Renal cortex interstitium (tissue), 15 donors: ENCODE measurements at places on chromosomes 2 and 18. TPM values are rescaled to one million over a fixed set of nuclear protein-coding genes. Genes with fewer than 3 reads are reported as not detected.

DNA sequence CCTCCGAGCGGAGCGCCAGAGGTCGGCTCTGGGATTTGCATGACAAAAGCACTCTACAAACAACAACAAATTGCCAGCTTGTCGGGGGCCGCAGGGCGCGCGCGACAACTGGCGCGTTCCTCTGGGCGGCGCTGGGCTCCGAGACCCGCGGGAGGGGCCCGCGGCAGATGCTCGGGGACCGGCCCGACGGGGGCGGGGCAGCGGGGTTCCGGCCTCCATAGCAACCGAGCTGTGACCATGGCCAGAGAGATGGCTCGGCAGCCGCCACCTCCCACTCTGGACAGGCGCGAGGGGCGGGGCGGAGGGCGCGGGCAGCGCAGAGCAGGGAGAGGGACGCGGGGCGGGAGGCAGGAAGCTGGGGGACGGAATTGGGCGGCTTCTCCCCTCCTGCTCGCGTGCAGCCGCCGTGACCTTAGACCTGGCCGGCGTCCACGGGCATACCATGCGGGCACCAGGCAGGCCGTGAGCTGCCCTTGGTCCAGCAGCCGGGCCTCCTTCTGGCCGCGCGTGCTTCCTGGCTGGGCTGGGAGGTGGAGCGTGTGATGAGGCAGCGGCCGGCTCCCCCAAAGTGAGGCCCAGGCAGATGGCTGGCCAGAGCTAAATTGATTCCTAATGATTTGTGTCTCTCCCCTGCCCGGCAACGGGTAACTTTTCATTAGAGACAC is 171.5 kb downstream of the CELF4 start:
- peak; percentile 67 for DNase-seq

DNA sequence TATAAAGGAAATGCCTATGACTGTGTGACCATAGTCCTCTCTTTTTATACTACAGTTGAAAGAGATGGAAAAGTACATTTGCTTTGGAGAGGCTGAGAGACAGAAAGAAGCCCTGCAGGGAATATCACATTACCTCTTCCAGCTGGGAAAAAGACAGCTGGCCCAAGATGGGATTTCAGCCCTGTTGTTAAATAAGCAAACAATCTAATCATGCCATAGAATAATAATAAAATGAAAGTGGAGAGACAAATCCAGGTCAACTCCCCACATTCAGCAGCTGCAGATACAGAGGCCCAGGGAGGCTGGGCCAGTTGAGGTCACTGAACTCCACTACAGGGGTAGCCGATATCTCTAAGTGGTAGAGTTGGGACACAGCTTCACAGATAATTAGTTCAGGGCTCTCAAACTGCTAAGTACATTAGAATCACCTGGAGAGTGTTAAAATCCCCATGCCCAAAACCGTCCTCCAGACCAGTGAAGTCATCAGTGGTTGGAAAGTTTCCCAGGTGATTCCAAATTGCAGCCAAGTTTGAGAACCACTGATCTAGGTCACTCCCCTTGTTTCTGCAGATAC is 81.9 kb downstream of the MOGAT1 start:
- no peak for DNase-seq

- no peak for DNase-seq
Measured at GRCh38 chr2:48691935-48692691, 63.4 kb downstream of the LHCGR start.

DNA sequence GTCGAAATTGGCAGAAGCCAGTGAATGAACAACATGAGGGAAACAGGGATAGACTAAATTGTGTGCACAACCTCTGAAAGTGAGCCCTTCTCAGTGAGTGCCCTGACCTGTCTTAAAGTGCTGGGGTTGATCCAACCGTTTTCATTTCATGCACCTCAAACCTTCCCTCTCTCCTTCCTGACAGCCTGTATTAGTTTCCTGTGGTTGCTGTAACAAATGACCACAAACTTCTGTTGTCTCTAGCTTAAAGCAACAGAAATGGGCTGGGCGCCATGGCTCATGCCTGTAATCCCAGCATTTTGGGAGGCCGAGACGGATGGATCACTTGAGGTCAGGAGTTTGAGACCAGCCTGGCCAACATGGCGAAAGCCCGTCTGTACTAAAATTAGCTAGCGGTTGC is 48.8 kb upstream of the PPP1CB start:
- no peak for DNase-seq

- no peak for DNase-seq
Measured at GRCh38 chr18:67041334-67041733, 437.4 kb upstream of the CDH19 start.

- no peak for DNase-seq
Measured at GRCh38 chr2:86260978-86261377, 61.7 kb downstream of the MRPL35 start.

- DNase-seq = no peak
Measured at GRCh38 chr2:102771114-102771513, 9.3 kb downstream of the TMEM182 start.

DNA sequence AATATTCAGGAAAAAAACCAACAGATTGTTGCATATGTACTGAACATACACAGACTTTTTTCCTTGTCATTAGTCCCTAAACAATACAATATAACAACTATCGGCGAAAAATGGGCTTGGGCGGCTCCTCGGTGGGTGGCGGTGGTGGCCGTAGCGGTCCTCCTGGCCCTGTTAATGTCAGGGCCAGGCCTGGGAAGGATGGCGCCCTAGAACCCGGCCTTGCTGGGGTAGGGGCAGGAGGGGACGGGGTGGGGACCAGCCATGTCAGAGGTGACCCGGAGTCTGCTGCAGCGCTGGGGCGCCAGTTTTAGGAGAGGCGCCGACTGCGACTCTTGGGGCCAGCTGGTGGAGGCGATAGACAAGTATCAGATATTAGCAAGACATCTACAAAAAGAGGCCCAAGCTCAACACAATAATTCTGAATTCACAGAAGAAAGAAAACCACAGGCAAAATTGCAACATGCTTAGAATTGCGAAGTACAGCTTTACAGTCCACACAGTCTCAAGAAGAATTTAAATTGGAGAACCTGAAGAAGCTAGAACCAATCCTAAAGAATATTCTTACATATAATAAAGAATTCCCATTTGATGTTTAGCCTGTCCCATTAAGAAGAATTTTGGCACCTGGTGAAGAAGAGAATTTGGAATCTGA is 36.5 kb downstream of the ROCK2 start:
- DNase-seq = no peak

DNA sequence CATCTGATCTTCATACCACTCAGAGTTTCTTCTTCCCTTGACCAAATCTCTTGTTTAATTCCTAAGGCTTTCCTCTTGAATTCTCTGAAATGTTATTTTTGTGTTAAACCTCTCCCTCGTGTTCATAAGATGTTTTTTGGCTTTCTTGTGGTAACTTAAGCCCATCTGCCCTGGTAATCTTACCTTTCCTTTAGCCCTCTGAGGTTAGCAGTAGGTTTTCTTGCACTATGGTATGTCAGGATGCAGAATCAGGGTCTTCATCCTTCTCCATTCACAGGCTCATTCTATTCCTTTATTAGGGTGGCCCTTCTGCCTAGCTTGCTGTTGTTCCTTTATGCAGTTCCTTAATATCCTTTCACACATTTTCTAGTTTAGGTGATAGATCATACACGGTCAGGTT is 24.1 kb downstream of the GIGYF2 start:
- DNase-seq = no peak

DNA sequence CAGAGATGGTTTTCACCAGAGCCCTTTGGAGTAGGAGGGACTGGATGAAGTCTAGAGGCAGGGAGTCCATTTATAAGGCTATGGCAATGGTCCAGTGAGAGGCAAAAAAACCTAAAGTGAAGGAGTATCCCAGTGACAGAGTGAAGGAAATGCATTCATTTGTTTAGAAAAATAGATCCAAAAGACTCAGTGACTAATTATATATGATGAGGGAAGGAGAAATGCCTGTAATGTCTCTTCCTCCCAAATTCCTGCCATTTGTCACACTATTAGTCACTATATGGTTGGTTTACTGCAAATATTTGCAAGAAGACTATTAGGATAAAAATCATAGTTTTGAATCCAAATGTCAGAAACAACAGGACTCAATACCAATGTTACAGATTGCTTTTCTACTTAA is 104.2 kb downstream of the ZNF521 start:
- DNase-seq = no peak

- no peak for DNase-seq
Measured at GRCh38 chr2:168552450-168552856, 96.4 kb downstream of the CERS6 start.

- DNase-seq = no peak
Measured at GRCh38 chr2:177708660-177709444, 316.3 kb downstream of the AGPS start.

DNA sequence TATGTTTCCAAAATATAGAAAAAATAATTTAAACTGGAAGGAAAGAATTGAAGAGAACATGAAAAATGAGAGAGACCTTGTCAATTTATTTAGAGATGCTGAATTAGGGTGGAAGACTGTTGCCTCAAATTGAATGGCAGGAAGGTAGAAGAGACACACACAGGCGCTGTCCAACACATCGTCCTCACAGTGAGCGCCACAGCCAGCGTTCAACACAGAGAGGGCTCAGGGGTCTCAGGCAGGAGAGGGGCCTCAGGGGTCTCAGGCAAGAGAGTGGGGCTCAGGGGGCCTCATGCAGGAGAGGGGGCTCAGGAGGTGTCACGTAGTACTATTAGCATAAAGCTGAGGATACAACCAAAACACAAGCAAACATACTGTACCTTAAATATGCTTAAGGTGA is 65.7 kb downstream of the TMEM18 start:
- DNase-seq = no peak

GRCh38 chr2:24919037-24919505 is 966 bp downstream of the ADCY3 start:
- no peak for DNase-seq

DNA sequence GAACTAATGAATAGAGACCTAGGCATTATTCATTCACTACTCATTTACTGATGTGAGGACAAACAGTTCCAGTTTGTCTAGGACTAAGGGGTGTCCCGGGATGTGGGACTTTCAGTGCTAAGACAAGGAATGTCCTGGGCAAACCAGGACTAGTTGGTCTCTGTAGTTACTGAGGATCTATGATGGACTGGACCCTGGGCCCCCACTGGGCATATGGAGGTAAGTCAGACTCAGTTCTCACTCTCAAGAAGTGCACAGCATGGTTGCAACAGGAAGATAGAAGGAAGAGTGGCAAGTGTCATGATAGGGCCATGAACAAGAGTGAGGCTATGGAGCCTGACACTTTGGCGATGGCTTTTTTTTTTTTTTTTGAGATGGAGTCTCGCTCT is 128.2 kb downstream of the MYCN start:
- no peak for DNase-seq

DNA sequence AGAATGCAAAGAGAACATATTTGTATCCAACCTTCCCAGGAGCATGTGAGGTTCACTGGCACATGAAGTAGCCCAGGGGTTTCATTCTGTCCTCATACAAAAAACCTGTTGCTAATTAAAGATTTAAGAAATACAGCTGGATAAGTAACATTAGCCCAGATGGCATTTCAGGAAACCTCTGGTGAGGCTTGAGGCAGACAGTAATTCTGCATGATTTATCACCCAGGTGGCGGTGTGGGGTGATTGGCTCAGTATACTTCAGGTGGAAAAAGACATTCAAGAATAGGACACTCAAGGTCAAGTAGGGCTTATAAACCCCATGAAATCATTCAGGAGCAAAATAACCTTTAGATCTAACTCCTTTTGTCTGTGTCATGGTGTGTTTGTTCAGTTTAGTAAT is 237.4 kb downstream of the RNF144A start:
- DNase-seq = peak; percentile 7

DNA sequence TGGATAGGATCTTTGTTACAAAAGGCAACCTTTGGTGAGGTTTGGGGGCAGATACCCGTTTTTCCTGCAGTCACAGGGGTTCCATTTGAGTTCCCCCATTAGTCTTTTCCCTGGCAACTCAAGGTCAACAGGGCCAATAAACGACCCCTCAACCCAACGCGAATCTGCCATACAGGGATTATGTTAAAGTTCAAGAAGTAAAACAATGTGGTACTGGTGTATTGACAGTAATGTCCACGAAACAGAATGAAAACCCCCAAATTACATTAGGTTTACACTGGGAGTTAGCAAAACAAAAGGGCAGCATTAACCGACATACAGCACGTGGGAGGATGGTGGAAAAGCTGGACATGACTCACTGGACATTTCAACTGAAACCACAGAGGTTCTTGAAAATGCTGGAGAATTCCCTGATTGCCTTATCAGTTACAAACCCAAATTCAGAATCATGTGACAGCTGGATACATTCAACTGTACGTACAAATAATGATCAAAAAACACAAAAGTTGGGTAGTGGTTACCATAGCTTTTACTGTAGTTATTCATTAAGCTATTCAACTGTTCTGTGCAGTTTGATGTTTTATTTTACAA is 4.9 kb upstream of the IMP4 start:
- DNase-seq = no peak

GRCh38 chr2:15547115-15547876 is 13.8 kb downstream of the NBAS start:
- no peak for DNase-seq

DNA sequence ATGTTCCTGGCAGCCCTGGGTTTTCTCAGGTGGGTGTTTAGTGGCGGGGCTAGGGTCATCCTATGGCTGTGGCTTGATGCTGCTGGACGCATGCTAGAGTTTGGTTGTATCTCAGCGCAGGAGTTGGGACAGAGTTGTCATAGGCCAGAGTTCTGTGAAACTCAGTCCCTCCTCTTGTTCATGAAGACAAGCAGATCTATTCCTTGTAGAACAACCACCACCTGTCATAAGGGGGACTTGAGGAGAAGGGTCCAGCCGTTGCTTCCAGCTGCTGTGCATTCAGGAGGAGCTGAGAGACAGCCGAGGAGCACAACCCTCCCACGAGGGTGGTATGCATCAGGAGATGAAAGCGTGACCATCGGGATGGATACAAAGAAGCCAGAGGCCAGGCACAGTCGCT is 26.4 kb downstream of the DCDC2C start:
- DNase-seq = no peak

DNA sequence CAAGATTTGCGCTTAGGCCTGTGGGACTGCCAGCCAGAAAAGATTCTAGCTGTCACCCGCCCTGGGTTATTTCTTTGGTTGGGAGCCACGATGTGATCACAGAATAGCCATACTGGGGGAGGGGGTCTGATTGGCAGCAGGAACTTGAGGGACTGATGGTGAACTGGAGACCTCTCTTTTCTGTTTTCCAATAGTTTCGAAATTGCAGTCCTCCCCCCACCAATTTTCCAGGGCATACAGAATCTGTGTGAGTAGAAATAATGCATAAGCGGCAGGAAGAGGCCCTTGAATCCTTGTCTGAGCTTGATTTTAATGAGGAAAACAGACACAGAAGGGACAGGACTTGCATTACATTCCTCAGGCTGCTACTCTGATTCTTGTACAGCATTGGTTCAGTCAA is 2.2 kb upstream of the POLR2D start:
- DNase-seq = no peak

Gene HAUS1
- 53.7 TPM for polyA plus RNA-seq

Gene ERMN
- polyA plus RNA-seq = 0.54 TPM

Gene TMEM198
- polyA plus RNA-seq = 2.2 TPM

Gene SERPINB3
- 0.07 TPM for polyA plus RNA-seq

Gene REG3A
- polyA plus RNA-seq = not detected

Gene PJVK
- 20.0 TPM for polyA plus RNA-seq

Gene PROKR1
- polyA plus RNA-seq = 0.17 TPM

Gene CHRNG
- 1.2 TPM for polyA plus RNA-seq

Gene NPHP1
- polyA plus RNA-seq = 14.0 TPM

Gene CYP1B1
- 120 TPM for polyA plus RNA-seq

Gene CHRND
- 0.87 TPM for polyA plus RNA-seq

Gene CCDC74B
- polyA plus RNA-seq = 14.9 TPM

Gene DYNAP
- polyA plus RNA-seq = not detected

Gene DHX57
- polyA plus RNA-seq = 44.3 TPM

Gene SNORC
- polyA plus RNA-seq = 3.4 TPM

Gene EIF2B4
- 52.3 TPM for polyA plus RNA-seq

Gene ACAA2
- 251 TPM for polyA plus RNA-seq

Gene SLC4A5
- 1.7 TPM for polyA plus RNA-seq

Gene SLC23A3
- polyA plus RNA-seq = 22.7 TPM

Gene ANKRD44
- 16.0 TPM for polyA plus RNA-seq

Gene VSNL1
- 4.2 TPM for polyA plus RNA-seq
